ENCODE measurements at places on chromosomes 3 and 15.

- no peak for DNase-seq
Measured at GRCh38 chr3:146539315-146539714, 5.1 kb downstream of the PLSCR1 start.

- DNase-seq, result no peak
Measured at GRCh38 chr15:36430726-36431265, 148.6 kb upstream of the CDIN1 start.

GRCh38 chr15:49902685-49903501, 216.1 kb downstream of the ATP8B4 start:
- peak; percentile 28 for DNase-seq

DNA sequence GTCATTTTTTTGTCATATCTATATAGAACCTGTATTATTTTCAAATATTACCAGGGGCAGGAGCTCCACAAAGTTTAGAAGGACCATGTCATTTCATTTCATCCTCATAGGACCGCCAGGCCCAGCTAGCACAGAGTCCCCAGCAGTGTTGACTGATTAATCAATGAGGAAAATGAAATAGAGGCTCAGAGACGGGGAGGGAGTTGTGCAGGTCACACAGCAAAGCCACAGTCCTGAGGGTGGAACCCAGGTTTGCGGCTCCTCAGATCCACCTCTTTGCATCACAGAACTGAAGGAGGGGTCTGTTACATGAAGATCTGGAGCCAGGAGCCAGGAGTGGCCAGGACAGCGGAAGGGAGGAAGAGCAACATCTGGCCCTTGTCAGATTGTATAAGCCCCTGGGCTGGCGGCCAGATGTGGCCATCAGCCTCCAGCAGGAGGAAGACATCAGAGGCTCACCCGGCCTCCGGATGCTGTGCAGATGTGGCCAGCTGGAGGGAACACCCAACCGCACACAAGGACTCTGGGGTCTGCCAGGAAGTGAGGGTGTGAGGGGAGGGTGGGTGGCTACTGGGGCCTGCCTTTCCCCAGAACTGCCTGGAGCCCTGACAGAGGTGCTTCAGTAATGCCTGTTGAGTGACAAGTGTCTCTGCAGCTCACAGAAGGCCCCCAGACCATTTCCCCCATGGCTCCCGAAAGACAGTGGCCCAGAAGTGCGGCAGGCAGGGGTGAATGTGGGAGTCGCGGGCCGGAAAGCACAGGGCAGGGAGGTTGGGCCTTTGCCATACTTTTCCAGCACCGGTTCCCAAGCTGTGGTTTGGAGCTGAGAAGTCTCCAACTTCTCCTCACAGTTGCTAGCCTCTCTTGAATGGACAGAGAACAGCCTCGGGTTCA, 21.3 kb downstream of the EFCC1 start:
- no peak for DNase-seq

- DNase-seq, result no peak
Measured at GRCh38 chr3:120560304-120561250, 35.6 kb upstream of the NDUFB4 start.

DNA sequence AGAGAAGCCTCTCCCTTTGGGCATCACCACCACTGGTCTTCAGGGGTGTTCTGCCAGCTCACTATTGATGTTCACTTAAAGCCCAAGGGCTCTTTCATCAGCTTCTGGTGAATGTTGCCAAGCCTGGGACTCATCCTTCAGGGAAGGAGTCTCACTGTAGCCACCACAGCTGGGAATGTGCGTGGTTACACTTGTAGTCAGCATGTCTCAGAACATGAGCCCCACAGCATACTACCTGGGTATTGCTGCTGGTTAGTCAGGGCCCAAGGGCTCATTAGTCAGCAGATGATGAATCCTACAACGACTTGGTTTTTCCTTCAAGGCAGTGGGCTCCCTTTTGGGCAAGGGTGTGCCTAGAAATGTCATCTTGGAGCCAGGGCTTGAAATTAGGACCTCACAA, 412.9 kb downstream of the VGLL3 start:
- no peak for DNase-seq

GRCh38 chr3:71657831-71658530, 67.2 kb downstream of the EIF4E3 start:
- peak; percentile 46 for DNase-seq
